ENCODE measurements at places on chromosomes 16 and 17.

GRCh38 chr16:65727534-65728137 is 605.8 kb upstream of the CDH11 start:
- DNase-seq, result no peak

GRCh38 chr17:17365476-17366110 is 62.4 kb downstream of the NT5M start:
- no peak for DNase-seq

DNA sequence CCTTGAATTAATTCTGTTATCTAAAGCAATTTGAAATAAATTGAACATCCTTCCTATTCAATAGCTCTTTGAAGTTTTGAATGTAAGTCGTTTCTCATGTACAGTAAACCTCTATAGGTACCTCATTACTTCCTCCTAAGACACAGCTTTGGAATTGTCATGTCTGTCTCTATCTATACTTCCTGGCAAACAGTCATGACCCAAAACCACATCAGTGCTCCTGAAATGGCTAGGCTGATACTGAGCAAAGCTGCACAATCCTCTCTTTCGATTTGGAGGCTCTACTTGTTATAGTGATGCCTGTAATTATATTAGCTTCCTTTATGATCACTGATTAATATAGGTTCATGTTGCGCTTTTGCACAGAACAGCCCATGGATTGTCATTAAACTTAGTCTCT is 110.1 kb downstream of the ADAMTS18 start:
- no peak for DNase-seq

DNA sequence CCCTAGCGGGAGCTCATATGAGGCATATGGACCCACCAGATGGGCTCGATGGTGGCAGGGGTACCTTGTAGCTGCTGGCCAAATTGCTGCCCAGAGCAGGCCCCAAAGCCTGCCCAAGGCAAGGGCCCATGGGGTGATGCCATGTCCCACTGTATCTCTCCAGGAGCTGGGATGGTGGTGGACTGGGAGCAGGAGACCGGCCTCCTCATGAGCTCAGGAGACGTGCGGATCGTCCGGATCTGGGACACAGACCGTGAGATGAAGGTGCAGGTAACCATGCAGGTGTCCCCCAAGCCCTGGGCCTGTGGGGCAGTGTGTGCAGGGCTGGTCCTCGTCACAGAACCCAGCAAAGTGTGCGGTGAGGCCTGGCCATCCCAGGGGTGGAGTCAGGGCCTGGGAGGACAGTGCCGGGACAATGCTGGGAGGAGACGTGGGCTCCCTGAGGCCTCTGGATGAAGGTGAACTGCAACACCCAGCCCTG is 34.1 kb upstream of the CHMP6 start:
- DNase-seq, result no peak
